KG1 (cell line): ENCODE measurements at places on chromosomes 13 and 19.

DNA sequence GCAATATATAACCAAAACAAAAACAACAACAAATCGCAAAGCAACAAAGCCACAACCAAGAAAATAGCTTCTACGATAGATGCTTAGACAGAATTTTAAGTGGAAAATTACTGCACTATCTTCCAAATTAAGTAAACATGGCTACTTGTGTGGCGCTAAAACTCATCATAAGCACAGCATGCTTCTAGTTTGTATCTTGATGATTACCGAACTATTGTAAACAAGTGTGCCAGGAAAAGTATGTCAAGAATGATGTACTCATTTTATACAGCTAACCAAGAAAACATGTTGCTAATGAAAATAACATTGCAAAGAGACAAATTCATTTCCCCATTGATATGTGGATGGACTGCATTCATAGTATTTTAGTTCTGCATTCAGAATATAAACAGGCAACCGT lies 271.9 kb upstream of the GPC6 start:
- no peak for DNase-seq

- no peak for DNase-seq
These were observed 120.0 kb upstream of the RNF113B start for GRCh38 chr13:98297051-98297450.

- no peak for DNase-seq
These were observed 17.6 kb downstream of the ZNF71 start for GRCh38 chr19:56612737-56613136.

- no peak for DNase-seq
These were observed 27.0 kb upstream of the TPT1 start for GRCh38 chr13:45368005-45368404.

- no peak for DNase-seq
These were observed 11.1 kb downstream of the ZNF844 start for GRCh38 chr19:12075538-12076139.
